Stimulated activated CD8-positive, alpha-beta memory T cell treated with anti-CD3 and anti-CD28 coated beads, Interleukin-15, amount 100 ng/mL, for 4 hours (primary cell): ENCODE measurements at places on chromosomes 1 and 21.

DNA sequence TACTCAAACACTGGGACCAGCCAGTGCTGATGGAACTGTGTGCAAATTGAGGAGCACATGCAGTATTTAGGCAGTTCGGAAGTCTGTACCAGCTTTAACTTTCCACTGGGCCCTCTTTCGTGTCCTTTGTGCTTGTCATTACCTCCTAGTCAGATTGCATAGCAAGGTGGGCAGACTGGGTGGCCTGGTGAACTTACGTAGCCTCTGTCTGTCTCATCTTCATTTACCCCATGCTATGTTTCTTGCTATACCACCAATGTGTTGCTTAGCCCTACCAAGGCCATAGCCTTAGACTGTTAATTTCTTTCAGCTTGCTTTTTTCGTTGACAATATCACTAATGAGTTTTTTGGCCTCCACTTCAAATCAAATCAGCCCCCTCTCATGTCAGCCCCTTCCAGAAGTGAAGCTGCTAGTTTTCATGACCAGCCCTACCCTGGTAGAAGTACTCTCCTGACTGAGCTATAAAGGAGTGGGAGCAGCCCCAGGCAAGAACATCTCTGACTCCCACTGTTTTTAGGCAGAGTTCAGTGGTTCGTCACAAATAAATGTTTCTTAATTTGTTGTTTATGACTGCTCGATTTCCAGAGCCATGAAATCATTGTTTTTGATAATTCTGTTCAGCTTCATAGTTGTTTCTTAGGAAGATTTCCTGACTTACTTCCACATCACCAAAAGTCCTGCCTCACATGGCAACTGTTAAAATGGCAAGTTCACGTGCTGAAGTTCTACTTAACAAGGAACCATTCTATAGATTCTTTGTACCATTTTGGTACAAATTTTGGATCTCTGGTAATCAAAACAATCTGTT is 19.3 kb downstream of the PRKACB start:
- no peak for DNase-seq

GRCh38 chr1:31609514-31610118 is 7.9 kb upstream of the HCRTR1 start:
- no peak for DNase-seq

- no peak for DNase-seq
Measured at GRCh38 chr1:176885341-176885740, 279.2 kb downstream of the ASTN1 start.

DNA sequence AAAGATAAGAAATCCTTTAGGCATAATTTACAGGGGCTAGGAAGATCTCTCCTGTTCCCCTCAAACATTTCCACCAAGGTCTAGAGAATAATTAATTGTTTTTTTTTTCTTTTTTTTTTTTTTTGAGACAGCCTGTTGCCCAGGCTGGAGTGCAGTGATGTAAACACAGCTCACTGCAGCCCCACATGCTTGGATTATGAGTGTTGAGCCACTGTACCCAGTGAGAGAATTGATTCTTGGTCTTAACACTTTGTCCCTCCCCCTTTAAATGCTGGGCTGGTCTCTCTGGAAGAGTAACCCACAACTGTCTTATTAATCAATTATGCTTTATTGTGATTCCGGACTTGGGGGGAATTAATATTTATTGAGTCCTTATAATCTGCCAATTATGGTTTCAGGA is 33.4 kb downstream of the ATF3 start:
- no peak for DNase-seq

DNA sequence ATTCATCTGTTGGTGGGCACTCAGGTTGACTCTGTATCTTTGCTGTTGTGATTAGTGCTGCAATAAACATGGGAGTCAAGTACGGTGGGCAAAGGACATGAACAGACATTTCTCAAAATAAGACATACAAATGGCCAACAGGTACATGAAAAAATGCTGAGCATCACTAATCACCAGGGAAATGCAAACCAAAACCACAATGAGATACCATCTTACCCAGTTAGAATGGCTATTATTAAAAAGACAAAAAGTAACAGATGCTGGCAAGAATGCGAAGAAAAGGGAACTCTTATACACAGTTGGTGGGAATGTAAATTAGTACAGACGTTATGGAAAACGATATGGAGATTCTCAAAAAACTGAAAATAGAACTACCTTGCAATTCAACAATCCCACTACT is 98.9 kb downstream of the TMEM53 start:
- DNase-seq, result no peak

DNA sequence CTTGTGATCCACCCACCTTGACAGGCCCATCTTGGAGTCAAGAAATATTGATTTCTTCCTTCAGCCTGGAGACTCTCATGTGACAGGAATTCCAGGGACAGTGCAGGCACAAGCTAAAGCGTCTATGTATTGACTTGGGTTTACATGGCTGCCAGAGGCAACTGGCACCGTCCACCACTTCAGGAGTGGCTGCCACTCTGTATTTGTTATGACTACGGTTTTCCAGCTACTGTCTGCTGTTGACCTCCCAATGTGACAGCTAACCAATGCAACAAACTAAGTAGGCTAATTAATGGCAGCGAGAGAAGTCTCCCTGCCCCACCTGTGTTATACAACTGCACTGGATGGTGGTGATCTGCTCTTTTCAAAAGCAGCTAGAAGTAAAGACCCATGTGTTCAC is 56.9 kb downstream of the CD58 start:
- no peak for DNase-seq

DNA sequence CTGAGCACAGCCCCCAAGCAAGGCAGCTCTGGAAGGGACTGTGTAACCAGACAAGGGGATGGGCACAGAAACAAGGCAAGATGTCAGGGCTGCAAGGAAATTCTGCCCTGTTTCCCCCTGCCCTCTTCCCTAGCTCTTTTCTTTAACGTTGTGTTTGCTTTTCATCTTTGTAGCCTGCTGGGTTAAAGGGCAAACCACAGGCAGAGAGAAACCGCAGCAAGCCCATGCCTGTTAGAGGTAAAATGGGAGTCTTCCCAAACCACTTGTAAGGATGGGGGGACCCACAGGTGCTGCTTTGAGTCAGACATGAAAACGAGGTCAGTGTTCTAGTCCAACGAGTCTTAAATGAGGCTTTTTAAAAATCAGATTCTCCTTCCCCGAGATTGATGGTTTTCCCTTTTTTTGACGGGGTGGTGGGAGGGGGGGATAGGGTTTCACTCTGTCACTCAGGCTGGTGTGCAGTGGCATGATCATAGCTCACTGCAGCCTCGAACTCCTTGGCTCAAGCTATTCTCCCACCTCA is 13.3 kb downstream of the TGFBR3 start:
- DNase-seq, result no peak

- DNase-seq, result no peak
Measured at GRCh38 chr1:155293086-155293749, 8.0 kb downstream of the PKLR start.

DNA sequence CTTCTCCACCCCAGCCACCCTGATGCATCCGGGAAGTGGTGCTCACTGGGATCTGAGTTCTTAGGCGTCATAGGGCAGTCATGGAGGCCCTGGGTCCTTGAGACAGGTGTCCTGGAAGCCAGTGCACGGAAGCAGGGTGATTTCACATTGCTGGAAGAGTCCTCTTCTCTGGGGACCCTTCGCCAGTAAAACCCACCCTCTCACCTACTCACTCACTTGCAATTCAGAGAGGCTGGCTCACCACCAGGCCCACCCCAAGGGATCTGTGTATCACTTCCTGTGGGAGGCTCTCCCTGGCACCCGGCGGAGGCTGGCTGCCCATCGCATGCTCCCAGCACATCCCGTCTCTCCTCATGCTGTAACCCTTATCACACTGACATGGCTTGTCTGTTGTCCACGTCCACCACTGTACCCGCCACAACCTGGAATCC is 40.2 kb upstream of the EPS8L3 start:
- no peak for DNase-seq

DNA sequence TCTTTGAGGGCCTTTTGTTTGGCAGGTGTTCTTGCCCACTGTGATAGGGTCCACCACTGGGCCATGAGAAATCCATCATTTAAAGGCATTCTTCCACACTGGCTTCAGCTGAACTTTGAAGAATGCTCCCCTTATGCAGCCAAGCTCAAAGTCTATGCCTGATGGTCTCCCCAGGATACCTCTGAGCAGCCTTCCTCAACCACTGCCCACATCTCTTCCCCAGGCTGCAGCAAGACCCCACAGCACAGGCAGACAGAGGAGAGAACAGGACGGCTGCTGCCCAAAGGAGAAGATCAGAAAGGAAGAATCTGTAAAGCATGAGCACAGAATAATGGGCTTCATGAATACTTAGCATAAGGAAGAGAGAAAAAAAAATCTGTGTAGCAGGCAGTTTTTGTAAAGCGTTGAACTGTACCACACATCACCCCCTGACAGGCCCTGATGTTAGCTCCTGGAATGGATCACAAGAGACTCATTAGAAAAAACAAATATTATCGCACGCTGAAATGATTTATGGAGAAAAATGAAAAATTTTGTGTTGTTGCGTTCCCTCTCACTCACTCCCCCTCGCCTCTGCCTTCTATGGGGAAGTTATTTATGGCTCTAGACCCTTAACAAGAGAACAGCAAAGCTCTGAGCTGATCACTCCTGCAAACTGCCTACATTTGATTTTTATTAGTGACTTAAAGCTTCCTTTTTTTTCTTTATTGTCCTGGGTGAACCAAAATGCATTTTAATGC is 134.1 kb downstream of the TMEM53 start:
- DNase-seq, result no peak

DNA sequence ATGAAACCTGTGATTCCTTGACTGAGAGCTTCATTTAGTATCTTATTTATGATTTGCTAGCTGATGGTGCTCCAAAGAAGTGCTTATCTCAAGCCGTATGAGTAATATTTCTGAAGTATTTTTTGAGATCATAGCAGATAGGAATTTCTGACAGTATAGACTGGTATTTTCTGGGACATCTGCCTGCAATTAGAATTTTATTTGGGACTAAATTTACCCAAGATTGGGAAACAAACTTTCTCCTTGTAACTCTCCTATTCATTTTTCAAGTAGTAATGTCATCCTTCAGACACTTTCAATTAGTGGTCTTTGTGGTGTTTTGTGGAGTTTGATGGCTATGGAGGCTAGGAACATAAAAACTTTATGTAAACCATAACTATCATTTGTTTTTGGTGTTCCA is 597.2 kb upstream of the ZP4 start:
- no peak for DNase-seq

GRCh38 chr1:44807364-44808062 is 362 bp upstream of the DYNLT4 start:
- DNase-seq, result peak; percentile 71

- DNase-seq, result no peak
Measured at GRCh38 chr1:229913489-229913888, 153.5 kb upstream of the GALNT2 start.

GRCh38 chr1:76921590-76921989 is 54.3 kb downstream of the ST6GALNAC5 start:
- DNase-seq, result no peak

DNA sequence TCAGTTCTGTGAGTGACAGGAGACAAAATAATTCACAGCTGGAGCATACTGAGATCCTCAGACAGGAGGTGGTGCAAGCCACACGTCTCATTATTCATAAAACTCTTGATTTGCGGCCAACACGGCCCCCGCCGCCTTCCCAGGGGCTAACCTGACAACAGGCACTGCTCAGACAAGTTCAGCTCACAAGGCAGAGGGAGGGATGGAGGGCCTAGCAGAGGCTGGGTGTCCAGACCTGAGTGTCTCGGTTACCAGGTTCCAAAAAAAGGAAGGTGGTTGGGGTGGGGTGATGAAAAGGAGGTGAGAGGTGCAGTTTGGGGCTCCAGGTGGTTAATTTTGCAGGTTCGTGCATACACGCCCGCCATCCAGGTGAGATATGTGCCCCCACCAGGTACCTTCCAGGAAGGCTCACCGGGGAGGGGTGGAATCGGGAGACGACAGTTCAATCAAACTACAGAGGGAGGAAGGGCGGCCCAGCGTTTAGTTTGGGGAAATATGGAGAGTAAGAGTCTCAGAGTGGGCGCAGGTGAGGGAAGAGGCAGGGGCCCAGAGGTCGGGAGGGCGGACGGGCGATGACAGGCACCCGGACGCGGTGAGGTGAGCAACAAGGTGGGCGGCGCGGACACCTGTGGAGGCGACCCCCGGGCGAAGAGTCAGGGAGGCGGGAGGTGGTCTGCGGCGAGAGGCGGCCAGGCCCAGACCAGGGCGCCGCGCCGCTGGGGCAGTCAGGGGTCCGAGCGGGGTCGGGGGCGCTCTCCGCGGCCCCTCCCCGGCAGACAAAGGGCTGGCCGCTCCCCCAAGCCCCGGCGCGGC is 629 bp downstream of the CTNNBIP1 start:
- peak; percentile 9 for DNase-seq

GRCh38 chr1:167987174-167987573 is 50.3 kb upstream of the MPC2 start:
- no peak for DNase-seq

DNA sequence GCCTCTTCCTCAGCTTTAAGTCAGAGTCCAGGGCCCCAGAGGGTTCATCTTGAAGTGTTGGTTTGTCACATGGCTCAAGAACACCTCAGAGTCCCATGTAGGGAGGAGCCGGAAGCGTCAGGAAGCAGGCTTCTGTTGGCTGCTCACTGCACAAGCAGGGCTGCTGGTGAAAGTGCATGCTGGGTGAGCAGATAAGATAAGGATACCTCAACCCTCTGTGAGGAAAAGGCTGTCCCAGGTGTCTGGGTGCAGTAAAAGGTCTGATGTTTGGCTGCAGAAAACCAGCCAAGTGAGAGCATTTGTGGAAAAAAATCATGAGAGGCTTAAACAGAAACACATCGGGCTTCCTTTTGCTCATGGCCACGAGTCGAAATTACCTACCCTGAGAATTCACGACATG is 6.2 kb upstream of the TEX35 start:
- no peak for DNase-seq
